ENCODE measurements at places on chromosomes 6 and 20. TPM values are rescaled to one million over a fixed set of nuclear protein-coding genes. Genes with fewer than 3 reads are reported as not detected.

CD40 gene
- total RNA-seq = 1.5 TPM

GJA10 gene
- not detected for total RNA-seq

TAGAP gene
- 0.43 TPM for total RNA-seq

PSORS1C2 gene
- total RNA-seq = not detected

OXT gene
- 1.2 TPM for total RNA-seq

RANBP9 gene
- 40.4 TPM for total RNA-seq

WRNIP1 gene
- total RNA-seq = 41.2 TPM

RNF39 gene
- 1.5 TPM for total RNA-seq

ACTL10 gene
- 1.7 TPM for total RNA-seq

LAMA2 gene
- 0.76 TPM for total RNA-seq

BTNL2 gene
- not detected for total RNA-seq

CSNK2B gene
- total RNA-seq = 142 TPM

ZSCAN31 gene
- total RNA-seq = 6.2 TPM
